ENCODE measurements at places on chromosomes 5 and 9. TPM values are rescaled to one million over a fixed set of nuclear protein-coding genes. Genes with fewer than 3 reads are reported as not detected.

Gene SLC46A2
- total RNA-seq: not detected

Gene PCDHA9
- total RNA-seq: not detected

Gene ADGRD2
- total RNA-seq: not detected

Gene MAP1B
- 0.77 TPM for total RNA-seq

Gene SLCO6A1
- total RNA-seq: not detected

Gene TCERG1
- total RNA-seq: 97.1 TPM

DNA sequence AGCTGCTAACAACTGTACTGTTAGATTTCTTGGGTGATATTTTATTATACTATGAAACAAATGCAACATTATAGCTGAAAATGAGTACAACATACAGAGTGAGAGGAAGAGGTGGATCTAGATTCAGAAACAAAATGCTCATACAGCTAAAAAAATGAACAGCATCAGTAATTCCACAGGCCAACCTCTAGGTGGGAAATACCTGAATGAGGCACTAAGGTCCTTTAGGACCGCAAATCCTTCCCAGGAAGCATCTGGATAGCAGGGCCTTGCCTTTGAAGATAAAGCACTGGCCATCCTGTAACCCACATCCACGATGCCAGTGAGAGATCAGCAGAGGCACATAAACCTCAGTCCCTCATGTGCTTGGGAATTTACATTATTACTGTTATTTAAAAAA is 310.8 kb downstream of the YTHDC2 start:
- no peaks in the 10 kb centered on the region for H3K4me1 ChIP-seq
- H3K36me3 ChIP-seq: no peaks in the 10 kb centered on the region
- no peak overlapping the region for H3K4me3 ChIP-seq

GRCh38 chr5:1004461-1005248 is 3.9 kb upstream of the NKD2 start:
- peak overlapping the region; percentile 73 for H3K27ac ChIP-seq
- H3K27me3 ChIP-seq: no peaks in the 10 kb centered on the region
- H3K36me3 ChIP-seq: no peaks in the 10 kb centered on the region
- DNase-seq: peak; percentile 81
- peaks cover 31% of the 10 kb centered on the region for H3K4me1 ChIP-seq

- H3K4me1 ChIP-seq: peaks cover 20% of the 10 kb centered on the region
- H3K36me3 ChIP-seq: peaks cover 6% of the 10 kb centered on the region
- no peak for DNase-seq
Observed at GRCh38 chr5:160060001-160060400, 51.1 kb downstream of the TTC1 start.

DNA sequence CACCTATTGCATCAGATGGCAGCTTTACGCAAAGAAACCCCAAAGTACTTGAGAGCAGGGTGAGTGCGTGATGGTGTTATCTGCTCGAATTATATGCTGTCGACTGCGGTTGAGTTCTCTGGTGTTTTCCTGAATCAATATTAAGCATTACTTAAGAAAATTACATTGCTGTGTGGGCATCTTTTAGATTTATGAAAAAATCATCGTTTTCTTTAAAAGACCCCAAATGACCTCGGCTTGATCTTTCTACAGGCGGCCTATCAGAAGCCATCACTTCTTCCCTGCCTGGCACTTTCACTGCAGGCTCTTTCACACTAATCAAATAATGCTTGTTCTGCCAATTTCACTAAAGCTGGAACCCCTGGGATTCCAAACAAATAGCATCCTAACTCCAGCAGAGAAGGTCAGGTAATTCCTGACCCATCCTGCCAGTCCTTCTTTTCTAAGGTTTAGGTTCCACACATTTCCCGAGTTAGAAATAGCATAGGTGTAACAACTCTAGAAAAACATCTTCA is 1.7 kb downstream of the UBE2QL1 start:
- no peak overlapping the region for H3K27ac ChIP-seq
- H3K4me3 ChIP-seq: no peak overlapping the region
- peaks cover 4% of the 10 kb centered on the region for H3K4me1 ChIP-seq
- H3K36me3 ChIP-seq: no peaks in the 10 kb centered on the region

DNA sequence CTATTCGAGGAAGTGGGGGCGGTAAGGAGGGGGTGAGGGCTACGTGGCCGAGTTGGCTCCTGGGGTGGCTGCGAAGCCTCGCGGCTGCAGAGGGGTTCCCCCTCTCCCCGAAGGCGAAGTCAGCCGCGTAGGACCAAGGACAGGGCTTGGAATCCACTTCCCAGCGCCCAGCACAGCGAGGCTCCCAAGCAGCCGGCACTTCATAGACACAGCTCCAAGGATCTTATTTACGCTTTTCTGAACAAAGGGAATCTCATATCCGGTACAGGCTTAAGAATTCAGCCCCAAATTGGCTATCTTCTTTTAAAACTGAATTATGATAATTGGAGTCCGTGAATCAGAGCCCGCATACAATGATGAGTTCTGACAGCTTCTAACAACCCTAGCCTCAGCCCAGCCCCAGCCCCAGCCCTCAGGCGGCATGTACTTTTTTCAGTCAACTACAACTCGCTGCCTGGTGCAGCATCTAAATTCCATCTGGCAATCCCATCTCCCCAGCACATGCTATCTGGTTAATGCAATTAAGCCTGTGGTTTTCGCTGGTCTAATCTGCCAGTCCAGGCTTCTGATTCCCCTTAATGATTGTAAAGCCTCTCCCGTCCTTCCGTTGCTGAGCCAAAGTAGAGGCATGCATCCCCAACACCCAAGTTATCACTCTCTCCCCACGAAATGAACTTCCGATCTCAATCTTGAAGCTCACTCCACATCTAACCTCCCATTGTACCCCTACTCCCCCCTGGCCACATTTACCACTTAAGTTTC is 1.0 kb downstream of the ELAVL2 start:
- H3K27me3 ChIP-seq: no peaks in the 10 kb centered on the region
- peak overlapping the region; percentile 18 for H3K4me3 ChIP-seq
- no peaks in the 10 kb centered on the region for H3K36me3 ChIP-seq
- H3K27ac ChIP-seq: no peak overlapping the region

- peaks cover 10% of the 10 kb centered on the region for H3K4me1 ChIP-seq
- H3K36me3 ChIP-seq: no peaks in the 10 kb centered on the region
- peak; percentile 60 for DNase-seq
- no peak overlapping the region for H3K4me3 ChIP-seq
- no peak overlapping the region for H3K27ac ChIP-seq
Observed at GRCh38 chr5:147464211-147464610, 45.7 kb downstream of the DPYSL3 start.

DNA sequence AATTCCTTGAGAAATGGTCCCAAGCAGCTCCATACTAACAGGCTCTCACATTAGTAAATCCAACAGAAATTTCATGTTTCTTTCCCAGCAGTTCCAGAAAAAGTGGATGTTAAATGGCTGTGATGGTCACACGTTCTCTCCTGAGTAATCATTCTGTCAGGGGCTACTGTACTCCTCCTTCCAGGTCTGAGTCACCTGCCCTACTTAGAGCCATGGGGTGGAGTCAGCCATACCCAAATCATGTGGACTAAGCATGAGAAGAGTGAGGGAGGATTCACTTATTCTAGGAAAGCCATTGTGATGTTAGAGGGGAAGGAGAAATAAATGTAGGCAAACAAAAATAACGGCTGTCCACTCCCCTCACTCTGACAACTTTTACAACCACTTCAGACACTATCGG is 547.2 kb downstream of the CSNK1G3 start:
- no peaks in the 10 kb centered on the region for H3K36me3 ChIP-seq
- no peak overlapping the region for H3K4me3 ChIP-seq
- no peak for DNase-seq

GRCh38 chr9:96232539-96233241 is 69.3 kb downstream of the HSD17B3 start:
- peak; percentile 53 for DNase-seq
- no peak overlapping the region for H3K4me3 ChIP-seq
- H3K36me3 ChIP-seq: no peaks in the 10 kb centered on the region
- H3K4me1 ChIP-seq: 0 out of 2 replicates have a peak, but pooled peaks cover 6% of the 10 kb centered on the region
- no peak overlapping the region for H3K27ac ChIP-seq

DNA sequence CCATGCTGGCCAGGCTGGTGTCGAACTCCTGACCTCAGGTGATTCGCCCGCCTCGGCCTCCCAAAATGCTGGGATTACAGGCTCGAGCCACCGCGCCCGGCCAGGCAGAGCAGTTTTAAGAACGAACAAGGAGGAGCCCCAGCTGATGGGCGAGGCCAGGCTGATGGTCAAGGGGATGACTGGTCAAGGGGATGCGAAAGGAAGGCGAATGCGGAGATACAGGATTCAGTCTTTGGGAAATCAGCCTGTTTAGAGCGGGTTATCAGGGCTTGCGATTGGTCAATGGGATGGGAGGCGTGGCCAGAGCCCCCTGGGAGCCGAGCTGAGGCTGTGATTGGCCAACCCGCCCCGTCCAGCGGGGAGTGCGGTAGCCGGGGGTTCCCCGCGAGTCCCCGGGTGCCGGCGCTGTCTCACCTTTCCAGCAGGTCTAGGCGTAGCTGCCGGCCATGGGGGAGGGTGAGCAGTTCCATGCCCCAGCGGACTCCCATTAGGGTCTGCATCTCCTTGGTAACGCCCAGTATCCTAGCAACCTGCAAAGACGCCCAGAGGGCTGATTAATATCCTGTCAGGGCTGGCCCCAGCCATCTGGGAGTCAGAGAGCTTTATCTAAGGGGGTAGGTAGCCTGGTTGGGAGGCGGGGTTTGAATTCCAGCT is 7.5 kb upstream of the TOR2A start:
- no peaks in the 10 kb centered on the region for H3K27me3 ChIP-seq
- peak overlapping the region; percentile 32 for H3K27ac ChIP-seq
- H3K4me1 ChIP-seq: no peaks in the 10 kb centered on the region
- peak; percentile 51 for DNase-seq

DNA sequence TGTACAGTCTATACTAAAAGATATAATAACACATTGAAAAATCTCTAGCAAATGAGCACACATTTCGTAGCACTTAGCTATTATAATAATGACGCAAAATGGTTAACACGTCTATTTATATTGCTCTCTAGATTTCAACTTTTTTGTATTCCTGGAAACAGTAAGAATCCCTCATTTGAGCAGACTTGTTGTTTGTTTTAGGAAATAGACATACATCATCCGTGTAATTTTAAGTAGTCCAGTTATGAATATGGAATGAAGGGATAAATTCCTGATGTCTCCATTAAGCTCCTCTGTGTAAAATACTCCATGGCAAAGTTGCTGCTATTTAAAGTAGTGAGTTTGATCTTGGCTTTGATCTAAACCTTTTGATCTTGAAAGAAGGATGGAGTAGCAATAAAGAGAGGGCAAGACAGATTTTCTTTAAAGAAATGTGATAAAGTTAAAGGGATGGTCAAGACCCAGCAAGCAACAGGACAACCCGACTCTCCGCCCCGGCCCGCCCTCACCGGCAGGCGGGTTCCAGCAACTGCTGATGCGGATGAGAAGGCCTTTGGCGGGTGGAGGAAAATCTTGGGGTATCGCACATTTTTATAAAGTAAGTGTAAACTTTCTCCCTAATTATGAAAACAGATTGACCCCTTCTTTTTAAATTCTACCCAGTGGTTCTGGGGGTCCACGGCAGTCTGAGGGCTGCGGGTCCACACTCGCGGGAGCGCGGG is 277.4 kb downstream of the AOPEP start:
- peak; percentile 74 for DNase-seq
- H3K27ac ChIP-seq: no peak overlapping the region
- H3K4me1 ChIP-seq: peaks cover 40% of the 10 kb centered on the region
- no peaks in the 10 kb centered on the region for H3K27me3 ChIP-seq
- peak overlapping the region; percentile 86 for H3K4me3 ChIP-seq

DNA sequence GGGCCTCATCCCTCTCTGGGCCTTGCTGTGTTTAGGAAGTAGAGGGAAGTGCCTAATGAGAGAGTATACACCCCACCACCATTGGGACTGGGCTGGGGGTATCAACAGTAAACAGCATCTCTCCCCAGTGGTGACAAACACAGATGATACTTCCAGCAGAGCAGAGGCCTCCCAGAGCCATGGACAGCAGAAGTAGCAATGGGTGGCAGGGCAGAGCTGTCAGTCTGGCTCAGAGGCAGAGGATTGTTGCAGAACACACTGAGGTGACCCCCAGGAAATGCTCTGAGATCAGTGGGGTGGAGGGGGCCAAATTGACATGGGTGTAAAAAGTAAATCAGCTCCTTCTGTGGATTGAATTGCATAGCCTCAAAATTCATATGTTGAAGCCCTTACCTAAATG is 12.1 kb upstream of the P4HA2 start:
- H3K27me3 ChIP-seq: no peaks in the 10 kb centered on the region
- H3K4me3 ChIP-seq: no peak overlapping the region
- no peaks in the 10 kb centered on the region for H3K4me1 ChIP-seq
- no peak overlapping the region for H3K27ac ChIP-seq
- no peak for DNase-seq

GRCh38 chr5:147063943-147064342 is 170.9 kb upstream of the STK32A start:
- H3K27ac ChIP-seq: no peak overlapping the region
- no peaks in the 10 kb centered on the region for H3K27me3 ChIP-seq
- peaks cover 15% of the 10 kb centered on the region for H3K4me1 ChIP-seq

Measured in Caco-2 (cell line).